Activated CD4-positive, CD25-positive, alpha-beta regulatory T cell treated with anti-CD3 and anti-CD28 coated beads, Interleukin-2, amount 50 U/mL, for 24 hours (primary cell): ENCODE measurements at places on chromosomes 7 and 10.

- ATAC-seq, result peak; percentile 20
These were observed 52.5 kb upstream of the USP6NL start for GRCh38 chr10:11663763-11664555.

DNA sequence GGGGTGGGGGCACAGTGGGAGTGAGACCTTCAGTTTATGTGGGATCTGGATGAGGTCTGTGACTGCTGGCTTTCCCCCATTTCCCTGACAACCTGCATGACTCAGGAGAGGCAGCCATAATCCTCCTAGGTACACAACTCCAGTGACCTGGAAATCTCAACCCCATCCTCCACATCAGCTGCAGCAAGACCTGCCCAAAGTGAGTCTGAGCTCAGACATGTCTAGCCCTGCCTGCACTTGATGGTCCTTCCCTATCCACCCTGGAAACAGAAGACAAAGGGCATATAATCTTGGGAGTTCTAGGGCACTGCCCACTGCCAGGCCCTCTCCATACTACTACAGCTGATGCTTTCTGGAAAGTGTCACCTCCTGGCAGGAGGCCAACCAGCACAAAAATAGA, 75.6 kb downstream of the GRM8 start:
- ATAC-seq, result no peak

DNA sequence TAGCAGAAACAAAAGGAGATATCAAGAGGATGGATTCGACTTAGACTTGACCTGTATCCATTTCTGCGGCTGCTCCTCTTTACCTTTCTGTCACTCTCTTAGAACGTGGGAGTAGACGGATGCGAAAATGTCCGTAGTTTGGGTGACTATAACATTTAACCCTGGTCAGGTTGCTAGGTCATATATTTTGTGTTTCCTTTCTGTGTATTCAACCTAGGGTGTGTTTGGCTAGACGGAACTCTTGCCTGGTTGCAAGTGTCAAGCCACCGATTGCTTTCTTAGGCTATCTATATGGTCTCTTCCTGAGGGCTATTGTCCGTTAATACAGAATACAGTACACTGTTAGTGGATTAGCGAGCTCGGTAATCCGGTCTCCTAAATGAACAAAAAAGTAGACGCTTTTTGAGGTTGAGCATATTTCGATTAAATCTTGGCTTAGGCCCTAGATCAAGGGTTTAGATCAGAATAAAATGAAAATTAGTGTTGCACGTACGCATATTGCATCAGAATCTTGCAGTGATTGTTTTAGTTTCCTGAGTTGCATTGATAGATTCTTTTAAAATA, 1.2 kb downstream of the PTEN start:
- ATAC-seq, result no peak

DNA sequence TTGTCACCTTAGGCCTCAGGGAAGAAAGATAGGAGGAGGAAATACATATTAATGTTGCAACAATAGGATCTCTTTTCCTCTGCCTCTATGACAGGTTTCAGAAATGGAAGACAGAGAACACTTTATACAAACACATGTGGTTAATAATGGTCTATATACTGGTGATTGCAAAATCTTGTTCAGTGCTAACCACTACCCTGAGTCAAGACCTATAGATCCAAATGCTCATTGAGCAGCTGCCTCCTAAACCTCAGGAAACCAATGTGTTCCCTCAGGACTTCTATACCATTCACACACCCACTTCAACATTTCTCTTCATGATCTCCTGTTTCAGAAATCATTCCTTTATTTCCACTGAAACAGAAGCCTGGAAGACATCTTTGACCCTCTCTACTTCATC, 32.5 kb upstream of the VWDE start:
- no peak for ATAC-seq

DNA sequence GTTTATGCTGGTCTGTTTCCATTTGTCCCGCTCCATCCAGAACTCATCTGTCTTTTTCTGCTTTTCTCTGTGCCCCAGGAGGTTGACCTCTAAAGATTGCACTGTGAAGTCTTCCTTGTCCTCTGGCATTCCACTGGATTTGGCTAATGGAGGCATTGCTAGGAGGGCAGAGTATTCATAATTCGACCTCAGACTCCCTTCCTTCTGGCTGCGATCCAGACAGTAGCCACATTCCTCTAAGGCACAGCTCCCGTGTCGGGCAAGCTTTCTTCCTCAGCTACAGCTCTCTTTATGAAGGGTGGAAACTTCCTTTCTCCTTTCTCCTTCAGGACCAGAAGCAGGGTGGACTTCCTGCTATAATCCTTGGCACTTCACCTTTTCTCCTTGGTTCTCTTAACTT, 175.9 kb downstream of the BAMBI start:
- ATAC-seq, result no peak

DNA sequence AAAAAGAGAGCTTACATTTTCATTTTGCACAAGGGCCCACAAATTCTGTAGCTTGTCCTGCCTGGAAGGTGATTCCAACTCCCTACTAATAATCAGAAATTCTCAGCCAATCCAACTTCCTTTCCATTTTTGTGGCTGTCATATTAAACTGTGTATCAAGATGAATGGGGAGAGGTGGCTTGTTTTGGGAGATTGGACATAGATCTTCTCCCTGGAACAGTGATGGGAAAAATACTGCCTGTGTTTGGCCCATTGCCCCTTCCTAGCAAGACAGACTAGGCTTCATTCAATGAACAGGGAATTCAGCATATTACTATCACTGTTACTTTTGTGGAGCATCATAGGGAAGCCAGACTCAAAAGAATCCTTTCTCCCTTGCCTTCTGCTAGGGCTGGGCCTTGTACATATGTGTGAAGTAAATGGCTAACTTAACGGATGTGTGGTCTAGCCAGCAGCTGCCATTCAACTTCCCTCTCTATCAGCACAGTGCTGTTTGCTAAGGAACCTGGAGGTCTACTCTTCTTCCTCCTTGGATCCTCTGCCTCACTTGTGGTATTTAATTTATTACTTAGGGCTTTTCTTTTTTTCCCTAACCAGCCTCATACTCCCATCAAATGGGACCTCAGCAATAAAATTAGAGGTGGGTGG, 326.0 kb downstream of the BICC1 start:
- ATAC-seq, result no peak

GRCh38 chr10:18325889-18326531, 185.8 kb downstream of the CACNB2 start:
- no peak for ATAC-seq

DNA sequence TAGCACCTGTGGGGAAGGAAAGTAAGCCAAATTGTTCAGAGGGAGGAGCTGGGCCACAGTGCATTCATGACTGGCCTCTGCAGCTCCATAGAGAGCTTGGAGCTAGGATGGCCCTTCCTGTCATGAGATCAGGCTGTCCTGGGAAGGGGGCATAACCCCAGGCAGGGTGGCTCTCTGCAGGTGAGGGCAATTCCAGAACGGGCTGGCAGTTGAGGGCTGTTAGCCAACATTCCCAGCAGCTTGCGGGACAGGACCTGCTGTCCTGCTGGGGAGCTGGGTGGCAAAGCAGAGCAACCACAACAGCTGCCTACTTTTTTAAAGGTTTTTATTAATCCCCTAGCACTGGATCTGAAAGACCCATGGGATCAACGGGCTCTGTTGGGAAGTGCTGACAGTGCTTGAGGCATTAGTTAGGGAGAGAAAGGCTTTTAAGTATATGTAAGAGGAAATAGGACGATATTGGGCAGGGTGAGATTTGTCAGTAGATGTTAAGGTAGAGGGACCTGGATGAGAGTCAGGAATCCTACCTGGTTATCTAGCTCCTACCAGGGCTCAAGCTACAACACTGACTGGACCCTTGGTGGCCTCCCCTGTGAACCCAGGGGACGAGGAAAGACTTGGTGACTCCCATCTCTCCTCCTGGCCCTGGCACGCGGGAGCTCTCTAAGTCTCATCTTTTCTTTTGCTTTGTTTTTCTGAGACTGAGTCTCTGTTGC, 77.8 kb downstream of the NAMPT start:
- no peak for ATAC-seq

- no peak for ATAC-seq
These were observed 362.5 kb upstream of the PCDH15 start for GRCh38 chr10:55163388-55163979.

GRCh38 chr10:45379891-45380540, 6.0 kb downstream of the ALOX5 start:
- ATAC-seq, result no peak

- ATAC-seq, result no peak
These were observed 12.9 kb upstream of the HOXA13 start for GRCh38 chr7:27212497-27213432.

DNA sequence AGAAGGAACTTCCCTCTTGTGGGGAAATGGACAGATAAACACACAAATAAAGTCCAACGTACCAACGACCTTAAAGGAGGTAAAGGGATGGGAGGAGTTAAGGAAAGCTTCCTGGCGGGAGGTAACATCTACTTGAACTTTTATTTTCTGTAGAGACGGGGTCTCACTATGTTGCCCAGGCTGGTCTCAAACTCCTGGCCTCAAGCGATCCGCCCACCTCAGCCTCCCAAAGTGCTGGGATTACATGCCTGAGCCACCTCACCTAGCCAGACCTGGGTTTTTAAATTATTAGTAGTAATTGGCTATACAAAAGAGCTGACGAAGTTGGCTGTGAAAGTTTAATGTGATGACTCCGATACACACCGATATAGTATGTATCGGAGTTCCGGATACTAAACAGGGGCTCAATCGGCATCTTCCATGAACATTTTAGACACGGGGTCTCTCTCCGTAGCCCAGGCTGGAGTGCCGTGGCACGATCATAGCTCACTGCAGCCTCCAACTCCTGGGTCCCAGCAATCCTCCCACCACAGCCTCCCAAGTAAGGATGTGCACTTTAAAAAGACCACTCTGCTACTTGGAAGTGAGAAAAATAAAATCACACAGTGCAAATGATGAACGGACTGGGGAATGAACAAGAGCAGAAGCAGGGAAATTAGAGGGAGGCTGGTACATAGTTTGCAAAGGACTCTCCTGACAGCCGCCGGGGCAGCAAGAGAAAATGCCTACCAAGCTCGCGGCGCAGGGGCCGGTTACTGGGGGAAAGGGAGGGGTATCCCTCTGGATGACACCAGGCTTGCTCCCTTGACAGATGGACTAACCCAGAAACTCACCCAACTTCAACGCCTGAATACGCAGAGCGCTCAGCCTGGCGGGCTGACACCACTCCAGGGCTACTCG, 1.0 kb downstream of the BCL7B start:
- ATAC-seq, result no peak

GRCh38 chr10:120979435-120980278, 128.5 kb downstream of the WDR11 start:
- ATAC-seq, result peak; percentile 27

DNA sequence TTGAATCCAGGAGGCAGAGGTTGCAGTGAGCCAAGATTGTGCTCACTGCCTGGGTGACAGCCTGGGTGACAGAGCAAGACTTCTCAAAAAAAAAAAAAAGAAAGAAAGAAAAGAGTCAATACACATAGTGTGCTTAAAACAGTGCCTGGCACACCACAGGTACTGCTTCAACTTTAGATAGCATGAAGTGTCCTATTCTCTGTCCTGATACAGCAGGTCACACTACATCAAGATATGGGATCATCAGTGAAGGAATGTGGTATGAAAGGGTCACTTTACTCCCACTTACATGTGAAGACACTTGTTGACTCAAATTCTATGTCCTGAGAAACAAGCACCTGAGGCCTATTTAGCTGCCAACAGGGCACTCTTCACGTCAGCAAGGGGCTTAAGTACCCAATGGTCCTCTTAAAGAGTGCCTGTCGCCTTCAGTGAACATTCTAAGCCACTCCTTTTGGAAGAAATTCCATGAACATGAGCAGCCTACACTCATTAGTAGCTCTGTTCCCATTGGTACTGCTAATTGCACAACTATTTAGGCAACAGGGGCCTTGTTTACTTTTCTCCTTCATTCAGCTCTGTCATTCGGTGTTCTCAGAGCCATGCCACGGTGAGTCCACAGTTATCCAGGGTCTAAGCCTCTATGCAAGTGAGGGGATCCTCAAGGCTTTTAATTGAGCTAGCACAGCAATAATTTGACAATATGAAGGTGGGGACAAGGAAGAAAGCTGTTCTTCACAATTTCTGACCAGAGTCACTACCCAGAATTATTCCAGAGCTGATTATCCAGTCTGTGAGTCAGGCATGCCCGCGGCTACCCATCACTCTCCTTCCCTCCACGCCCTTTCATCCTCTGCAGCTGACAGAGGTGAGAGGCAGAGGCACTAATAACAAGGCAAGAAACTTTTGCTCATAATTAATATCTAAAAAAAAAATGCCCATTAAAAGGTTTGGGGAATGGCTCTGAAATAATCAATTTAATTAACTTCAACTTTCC, 56.6 kb upstream of the PTN start:
- no peak for ATAC-seq

DNA sequence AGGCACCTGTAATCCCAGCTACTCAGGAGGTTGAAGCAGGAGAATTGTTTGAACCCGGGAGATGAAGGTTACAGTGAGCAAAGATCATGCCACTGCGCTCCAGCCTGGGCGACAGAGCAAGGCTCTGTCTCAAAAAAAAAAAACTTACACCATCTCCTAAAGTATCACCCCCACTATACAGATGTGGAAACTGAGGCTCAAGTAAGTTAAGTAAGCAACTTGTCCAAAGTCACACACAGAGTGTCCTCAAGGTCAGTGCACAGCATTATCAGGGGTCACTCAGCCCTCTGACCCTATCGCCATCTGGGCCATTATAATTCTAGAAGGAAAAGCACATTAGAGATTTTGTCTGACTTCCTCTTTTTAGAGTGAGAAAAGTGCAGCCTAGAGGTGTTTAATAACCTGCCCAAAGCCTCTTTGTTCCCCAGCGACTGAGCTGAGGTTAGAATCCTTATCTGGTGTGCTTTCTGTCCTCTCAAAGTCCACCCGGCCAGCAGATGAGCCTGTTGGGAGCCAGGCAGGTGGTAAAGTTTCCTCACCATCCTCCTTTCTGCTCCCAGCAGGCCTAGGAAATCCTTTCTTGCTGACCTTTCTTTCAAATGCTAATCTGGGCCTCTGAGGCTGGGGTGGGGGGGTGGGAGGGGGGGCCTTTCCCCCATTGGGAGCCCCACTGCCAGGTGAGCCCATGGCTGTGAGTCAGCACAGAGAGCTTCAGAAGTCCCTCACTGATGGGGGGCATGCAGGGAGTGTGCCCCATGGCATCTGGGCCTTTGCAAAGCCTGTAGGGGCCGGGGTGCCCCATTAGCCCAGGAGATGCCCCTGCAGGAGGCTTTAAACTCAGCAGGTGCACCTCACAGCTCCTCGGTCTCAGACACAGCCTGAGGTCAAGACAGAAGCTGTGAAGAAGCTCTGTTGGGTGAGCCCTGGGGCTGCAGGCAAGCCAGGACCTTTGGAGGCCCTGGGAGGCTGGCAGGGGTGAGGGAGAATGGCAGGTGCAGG, 12.0 kb upstream of the KCNMA1 start:
- ATAC-seq, result no peak

GRCh38 chr10:70578371-70578947, 24.1 kb downstream of the PRF1 start:
- ATAC-seq, result peak; percentile 87

- peak; percentile 51 for ATAC-seq
These were observed 5.4 kb downstream of the PSD start for GRCh38 chr10:102413053-102413705.

- ATAC-seq, result no peak
These were observed 35.3 kb downstream of the IL15RA start for GRCh38 chr10:5942001-5942400.

- ATAC-seq, result no peak
These were observed 79.1 kb upstream of the PPIF start for GRCh38 chr10:79268161-79268601.
